Stimulated activated CD4-positive, alpha-beta T cell treated with anti-CD3 and anti-CD28 coated beads, Interleukin-1b, Interleukin-23, amount 100 ng/mL, for 4 hours (primary cell): ENCODE measurements at places on chromosomes 1 and 21.
A peak's percentile ranks its signal among the peaks of the same experiment; 100 is the strongest.

- DNase-seq: no peak
These were observed 88.2 kb upstream of the ABCD3 start for GRCh38 chr1:94329986-94330385.

GRCh38 chr1:61591351-61591750, 133.6 kb downstream of the TM2D1 start:
- no peak for DNase-seq

- no peak for DNase-seq
These were observed 17.4 kb downstream of the KIAA0319L start for GRCh38 chr1:35539824-35540261.

- DNase-seq: no peak
These were observed 272.2 kb downstream of the LMO4 start for GRCh38 chr1:87600854-87601253.

DNA sequence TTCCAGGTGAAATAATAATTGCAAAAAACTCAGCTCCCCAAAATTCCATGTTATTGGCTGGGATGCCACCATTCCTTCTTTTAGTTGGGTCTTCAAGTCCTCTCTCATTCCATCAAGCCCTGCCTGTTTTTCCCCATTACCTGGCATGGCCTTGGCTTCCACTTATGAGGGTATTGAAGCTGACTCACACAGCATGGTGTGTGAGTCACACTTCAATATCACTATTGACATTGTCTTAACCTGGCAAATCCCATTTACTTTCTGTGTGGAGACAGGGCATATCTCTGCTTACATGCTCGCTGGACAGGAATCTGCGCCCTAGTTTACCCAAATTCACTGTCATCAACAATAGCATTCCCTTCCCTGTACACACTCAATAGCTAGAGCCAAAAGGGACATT, 1806.8 kb downstream of the BRINP3 start:
- DNase-seq: no peak

DNA sequence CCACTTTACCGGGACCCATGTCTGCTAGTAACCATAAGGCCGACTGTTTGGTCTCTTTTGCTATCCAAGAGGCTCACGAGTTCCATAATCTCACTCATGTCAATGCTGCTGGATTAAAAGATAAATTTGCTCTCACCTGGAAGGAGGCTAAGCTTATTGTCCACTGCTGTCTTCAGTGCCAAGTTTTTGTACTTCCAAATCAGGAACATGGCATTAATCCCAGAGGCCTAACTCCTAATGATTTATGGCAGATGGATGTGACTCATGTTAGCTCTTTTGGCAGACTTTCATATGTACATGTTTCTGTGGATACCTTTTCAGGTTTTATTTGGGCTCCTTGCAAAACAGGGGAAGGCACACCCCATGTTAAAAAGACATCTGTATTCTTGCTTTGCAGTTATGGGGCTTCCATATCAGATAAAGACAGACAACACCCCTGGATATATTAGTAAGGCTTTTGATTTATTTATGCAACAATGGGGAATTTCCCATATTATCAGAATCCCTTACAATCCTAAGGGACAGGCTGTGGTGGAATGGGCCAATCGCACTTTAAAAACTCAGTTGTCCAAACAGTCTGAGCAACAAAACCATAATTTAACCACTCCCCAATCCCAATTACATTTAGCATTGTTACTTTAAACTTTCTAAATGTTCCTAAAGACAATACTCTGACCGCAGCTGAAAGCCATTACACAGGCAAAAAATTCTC, 162.7 kb downstream of the IER5 start:
- DNase-seq: no peak

- no peak for DNase-seq
These were observed 5.6 kb downstream of the SH3BP5L start for GRCh38 chr1:248820041-248820585.

DNA sequence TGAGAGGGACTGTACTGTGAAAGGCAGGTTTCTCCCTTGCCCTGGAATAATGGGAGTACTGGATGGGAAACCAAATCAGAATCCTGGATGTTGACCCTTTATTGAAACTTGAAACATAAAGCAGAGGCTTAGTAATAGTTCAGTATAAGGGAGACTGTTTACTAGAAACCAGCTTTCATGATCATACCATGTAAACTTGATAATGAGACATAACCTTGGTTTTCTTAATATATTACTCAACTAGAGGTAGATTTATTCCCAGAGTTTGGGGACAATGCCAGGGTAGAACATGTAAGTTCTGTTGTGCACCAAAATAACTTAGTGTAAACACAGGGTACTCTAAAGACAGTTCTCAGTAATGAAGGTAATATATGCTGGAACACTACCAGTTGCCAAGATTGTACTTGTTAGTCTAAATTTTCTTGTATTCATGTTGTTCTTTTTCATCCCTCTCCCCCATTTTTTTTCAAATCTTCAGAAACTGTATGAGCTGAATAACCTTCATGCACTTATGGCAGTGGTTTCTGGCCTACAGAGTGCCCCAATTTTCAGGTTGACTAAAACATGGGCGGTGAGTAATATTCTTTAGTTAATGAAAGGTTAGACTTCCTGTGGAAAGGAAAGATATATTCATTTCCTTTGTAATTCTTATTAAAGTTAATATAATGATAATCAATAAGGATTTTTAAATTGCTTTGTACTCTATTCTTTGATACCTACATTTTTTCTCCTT, 49.6 kb downstream of the ANGPTL1 start:
- DNase-seq: no peak

DNA sequence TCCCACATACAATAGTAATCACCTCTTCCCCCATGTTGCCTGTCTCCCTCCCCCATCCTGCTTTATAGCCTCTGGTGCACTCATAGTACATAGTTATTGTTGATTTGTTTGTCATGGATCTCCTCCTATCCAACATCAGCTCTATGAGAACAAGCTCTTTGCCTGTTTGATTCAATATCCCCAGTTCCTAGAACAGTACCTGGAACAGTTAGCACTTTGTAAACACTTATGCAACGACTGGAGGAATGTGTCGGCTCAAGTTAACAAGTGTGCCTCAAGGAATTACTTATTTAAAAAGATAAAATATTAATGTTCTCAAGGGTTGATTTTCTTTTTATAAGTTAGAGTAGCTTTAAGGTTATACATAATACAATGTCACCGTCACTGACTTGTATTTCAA, 271.6 kb upstream of the KAZN start:
- DNase-seq: no peak

- no peak for DNase-seq
These were observed 75.0 kb downstream of the XCL2 start for GRCh38 chr1:168468822-168469221.

GRCh38 chr1:180920702-180921101, 8.0 kb downstream of the KIAA1614 start:
- DNase-seq: no peak

DNA sequence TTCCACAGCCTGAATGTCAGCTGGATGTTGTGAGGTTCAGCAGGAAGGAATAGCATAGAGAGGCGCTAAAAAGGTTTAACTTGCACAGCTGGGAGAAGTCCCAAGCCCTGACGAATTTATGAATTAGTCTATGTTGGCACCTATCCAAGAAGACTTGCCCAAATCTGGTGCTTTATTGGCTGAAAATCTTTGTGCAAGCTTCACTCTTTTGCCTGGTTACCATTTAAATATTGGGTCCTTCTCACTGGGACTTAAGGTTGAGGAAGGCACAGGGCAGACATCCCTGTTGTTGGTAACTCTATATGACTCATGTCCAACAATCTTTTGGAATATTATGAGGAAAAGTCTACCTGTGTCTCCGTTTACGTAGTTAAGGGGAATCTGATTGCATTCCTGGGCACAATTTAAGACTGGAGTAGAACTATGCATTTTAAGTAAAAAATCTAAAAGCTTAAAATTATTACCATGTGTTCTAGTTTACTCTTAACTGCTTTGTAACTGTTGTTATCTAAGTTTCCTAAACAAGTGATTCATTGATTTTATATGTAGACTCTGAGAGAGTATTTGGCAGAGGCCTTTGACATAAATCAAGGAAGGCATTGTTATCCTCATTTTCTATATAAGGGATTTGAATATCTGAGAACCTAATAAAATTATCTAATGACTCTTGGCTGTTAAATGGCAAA, 181.7 kb upstream of the DPYD start:
- no peak for DNase-seq

- no peak for DNase-seq
These were observed 1.8 kb downstream of the C1orf53 start for GRCh38 chr1:197904126-197904787.

GRCh38 chr1:227994632-227995300, 12.0 kb upstream of the WNT3A start:
- DNase-seq: no peak

GRCh38 chr1:241217516-241217915, 139.5 kb downstream of the RGS7 start:
- no peak for DNase-seq

DNA sequence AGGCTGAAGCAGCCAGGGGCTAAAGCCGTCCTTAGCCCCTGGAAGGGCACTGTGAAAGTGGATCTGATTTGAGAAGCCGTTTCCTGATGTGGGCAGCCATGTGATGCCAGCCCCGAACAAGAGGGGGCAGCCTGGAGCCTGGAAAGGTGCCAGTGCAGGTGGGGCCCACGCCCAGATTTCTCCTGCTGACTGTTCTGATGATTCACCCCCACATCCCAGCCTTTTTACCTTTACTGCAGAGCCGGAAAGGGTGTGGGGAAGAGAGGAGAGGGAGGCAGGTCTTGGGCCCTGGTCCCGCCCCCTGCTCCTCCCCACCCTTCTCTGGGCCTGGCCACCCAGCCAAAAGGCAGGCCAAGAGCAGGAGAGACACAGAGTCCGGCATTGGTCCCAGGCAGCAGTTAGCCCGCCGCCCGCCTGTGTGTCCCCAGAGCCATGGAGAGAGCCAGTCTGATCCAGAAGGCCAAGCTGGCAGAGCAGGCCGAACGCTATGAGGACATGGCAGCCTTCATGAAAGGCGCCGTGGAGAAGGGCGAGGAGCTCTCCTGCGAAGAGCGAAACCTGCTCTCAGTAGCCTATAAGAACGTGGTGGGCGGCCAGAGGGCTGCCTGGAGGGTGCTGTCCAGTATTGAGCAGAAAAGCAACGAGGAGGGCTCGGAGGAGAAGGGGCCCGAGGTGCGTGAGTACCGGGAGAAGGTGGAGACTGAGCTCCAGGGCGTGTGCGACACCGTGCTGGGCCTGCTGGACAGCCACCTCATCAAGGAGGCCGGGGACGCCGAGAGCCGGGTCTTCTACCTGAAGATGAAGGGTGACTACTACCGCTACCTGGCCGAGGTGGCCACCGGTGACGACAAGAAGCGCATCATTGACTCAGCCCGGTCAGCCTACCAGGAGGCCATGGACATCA, at the start of gene SFN:
SFN (plus strand) TSS at position 369 of the 904 bp plus-strand sequence; CDS start at position 433, 64 bp downstream.
- DNase-seq: peak; percentile 28

DNA sequence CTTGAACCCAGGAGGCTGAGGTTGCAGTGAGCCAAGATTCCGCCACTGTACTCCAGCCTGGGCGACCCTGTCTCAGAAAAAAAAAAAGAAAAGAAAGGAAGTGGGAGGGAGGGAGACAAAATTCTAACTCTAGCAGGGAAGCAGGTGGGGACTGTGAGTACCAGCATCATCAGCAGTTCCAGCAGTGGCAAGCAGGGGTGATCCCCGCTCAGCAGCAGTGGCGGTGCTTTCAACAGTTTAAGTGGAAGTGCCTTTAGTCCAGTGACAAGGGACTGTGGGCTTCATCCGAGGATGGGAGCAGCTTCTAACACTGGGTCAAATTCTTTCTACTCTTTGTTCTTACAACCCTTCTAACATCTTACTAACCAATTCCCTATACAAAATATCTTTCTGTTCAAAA, 858.1 kb upstream of the ADAMTS5 start:
- DNase-seq: no peak

GRCh38 chr1:155540000-155540874, 22.4 kb downstream of the ASH1L start:
- no peak for DNase-seq

DNA sequence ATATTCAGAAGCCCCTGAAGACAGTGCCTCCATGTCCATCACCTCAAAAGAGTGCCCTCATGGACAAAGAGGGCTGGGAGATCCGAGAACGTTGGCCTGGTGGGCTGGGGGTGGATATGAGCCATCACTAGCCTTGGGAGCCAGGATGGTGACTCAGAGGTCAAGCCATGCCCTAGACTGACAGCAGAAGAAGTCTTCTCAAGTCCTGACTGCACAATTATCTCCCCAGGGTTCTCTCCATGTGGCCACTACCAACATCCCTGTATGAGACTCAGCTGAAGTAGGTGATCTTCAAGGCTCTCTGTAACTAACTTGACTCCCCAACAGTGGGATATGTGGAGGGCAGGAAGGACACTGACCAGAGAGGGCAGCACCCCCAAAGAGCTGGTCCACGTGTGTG, 7.1 kb upstream of the USF1 start:
- no peak for DNase-seq

- DNase-seq: no peak
These were observed 1.1 kb downstream of the KLHDC9 start for GRCh38 chr1:161099090-161099802.

DNA sequence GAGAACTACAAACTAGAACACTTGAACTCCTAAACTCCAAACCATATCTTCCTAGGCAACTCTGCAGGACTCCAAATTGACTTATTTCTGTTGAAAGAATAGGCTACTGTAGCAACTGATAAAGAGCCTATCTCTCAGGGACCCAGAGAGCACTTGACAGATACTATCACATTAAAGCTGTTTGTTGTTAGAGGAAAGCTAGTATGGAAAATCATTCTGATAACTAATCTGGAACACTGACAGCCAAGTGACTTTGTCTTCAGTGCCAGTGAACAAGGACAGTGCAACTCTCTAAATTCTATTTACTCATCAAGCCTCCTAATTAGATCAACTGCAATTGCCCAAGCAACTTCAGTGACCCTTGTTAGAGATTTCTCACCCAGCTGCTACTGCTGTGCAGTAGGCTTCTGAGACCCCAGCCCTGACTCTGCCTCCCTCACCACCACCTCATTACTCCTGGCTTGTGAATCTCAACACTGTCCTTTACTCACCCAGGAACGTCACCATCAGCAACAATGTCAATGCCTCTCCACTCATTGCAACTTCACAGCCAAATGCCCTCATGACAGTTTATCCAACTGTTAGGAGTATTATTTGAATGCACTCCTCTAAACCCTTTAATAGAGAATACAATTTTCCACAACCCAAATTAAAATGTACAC, 7.4 kb upstream of the RGS13 start:
- no peak for DNase-seq

DNA sequence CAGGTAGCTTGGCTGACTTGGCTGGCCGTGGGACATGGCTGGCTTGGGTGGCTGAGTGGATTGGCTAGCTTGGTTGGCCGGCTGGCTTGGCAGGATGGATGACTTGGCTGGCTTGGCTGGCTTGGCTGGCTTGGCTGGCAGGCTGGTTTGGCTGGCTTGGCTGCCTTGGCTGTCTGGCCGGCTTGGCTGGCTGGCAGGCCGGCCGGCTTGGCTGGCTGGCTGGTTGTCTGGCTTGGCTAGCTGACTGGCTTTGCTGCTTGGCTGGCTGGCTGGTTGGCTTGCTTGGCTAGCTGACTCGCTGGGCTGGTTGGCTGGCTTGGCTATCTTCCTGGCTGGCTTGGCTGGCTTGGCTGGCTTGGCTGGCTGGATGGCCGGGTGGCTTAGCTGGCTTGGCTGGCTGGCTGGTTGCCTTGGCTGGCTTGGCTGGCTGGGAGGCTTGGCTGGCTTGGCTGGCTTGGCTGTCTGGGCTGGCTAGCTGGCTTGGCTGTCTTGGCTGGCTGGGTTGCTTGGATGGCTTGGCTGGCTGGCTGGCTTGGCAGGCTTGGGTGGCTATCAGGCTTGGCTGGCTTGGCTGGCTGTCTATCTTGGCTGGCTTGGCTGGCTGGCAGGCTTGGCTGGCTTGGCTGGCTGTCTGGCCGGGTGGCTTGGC, 129.7 kb upstream of the FAM72C start:
- DNase-seq: no peak
